NCI-H345 (cell line): ENCODE measurements at places on chromosomes 3 and 15.
A peak's percentile ranks its signal among the peaks of the same experiment; 100 is the strongest.

- no peak for DNase-seq
These were observed 120.8 kb upstream of the HACD2 start for GRCh38 chr3:123705488-123706285.

DNA sequence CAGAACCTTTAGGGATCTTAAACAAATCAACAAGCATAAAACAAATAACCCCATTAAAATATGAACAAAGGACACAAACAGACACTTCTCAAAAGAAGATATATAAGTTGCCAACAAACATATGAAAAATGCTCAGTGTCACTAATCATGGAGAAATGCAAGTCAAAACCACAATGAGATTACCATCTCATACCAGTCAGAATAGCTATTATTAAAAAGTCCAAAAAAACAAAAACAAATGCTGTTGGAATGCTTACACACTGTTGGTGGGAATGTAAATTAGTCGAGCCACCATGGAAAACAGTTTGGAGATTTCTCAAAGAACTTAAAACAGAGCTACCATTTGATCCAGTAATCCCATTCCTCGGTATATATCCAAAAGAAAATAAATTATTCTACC lies 423.6 kb downstream of the OTOL1 start:
- no peak for DNase-seq

DNA sequence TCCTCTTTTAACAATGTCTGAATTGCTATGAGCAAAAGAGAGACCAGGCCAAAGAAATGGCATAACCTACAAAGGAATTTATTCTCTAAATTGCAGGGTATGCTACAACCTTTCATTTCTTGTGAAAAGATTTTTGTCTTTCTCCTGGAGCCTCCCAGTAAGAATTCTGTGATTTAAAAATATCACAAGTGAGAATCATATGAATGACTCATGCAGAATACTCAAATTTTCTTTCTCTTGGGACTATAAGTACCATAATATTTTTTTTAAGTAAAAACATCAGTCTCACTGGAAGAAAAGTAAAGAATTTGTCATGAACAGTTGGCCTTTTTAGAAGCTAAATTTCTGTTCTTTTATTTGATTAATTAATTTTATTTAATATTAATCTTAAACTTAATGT lies 26.3 kb downstream of the SYNPR start:
- DNase-seq = no peak

DNA sequence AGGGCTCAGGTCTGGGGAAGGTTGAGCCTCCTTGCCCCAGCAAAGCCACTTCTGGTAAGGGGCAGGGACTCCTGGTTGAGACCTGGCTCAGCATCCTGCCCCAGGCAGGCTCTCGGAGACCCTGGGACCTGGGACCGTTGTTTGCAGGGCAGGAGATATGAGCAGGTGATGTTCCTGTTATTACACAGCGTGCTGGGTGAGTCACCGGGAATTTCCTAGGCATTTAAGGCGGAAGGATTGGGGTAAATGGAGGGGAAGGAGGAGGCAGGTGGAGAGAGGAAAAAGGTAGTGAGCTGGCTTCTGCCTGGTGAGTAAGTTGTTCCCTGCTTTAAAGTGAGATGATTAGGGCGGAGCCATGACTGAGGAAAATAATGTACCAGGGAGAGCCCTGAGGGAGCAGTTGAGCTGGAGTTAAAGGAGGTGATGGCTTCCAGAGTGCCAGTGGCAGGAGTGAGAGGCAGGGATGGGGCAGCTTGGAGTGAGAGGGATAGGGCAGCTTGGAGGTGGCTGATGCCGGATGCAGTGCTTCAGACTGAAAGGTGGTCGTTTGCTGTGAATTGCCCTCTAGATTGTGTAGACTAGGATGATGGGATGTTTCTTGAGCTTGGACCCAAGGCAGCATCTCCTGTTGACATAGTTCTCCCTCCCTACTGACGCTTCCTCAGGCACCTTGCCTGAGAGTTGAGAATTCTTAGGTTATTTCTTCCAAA lies 79.4 kb downstream of the AAGAB start:
- no peak for DNase-seq

DNA sequence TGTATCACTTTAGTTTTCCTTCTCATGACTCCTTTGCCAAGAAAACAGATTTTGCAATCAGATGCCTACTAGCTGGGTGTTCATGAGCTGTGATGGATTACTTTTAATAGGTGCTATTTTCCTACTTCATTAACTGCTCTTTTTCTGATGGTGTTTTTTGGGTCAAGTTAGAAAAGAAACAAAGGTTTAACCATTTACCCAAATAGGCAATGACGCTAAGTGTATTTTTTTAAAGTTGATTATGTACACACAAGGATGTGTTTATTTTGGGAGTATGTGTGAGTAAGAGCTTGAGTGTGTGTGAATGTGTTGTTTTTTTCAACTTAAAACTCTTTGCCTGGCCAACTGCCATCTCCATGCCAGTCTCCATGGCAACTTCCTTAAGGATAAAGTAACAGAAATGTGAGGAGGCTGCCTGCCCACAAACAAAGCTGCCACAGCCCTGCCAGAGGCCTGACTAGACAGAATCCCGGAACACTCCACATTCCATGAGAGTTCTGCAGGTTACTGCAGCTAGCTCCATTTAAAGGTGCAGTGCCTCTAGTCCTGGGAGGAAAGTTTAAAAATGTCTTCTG lies 215.6 kb upstream of the RBMS3 start:
- peak; percentile 84 for DNase-seq

DNA sequence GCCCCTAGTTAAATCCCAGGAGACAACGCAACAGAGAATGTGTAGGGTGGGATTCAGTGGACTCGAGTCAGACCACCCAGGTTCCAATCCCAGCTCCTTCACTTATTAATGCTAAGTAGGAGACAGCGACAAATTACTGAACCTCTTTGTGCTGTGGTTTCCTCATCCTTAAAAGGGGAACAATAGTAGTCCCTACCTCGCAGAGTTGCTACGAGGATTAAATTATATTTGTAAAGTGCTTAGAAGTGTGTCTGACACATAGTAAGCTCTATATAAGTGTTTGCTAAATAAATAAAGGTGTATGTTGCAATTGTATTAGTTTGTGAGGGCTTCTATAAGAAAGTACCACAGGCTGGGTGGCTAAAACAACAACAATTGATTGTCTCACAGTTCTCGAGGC lies 58.0 kb upstream of the PPARG start:
- DNase-seq = no peak

DNA sequence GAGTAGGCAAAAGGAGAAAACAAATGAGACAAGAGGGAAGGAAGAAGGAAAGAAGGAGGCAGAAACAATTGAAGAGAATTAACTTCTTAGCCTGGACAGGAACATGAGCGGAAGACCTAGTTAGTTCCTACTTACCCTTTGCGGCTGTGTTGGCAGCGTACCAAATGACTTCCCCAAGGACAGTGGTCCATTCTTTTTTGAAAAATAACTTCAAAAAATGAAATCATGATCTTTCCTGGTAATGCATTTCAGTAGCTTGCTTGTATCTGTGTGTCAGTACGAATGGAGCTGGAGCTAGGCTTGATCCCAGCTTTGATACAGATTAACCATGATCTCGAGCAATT lies 41.5 kb upstream of the CFAP161 start:
- DNase-seq = no peak

DNA sequence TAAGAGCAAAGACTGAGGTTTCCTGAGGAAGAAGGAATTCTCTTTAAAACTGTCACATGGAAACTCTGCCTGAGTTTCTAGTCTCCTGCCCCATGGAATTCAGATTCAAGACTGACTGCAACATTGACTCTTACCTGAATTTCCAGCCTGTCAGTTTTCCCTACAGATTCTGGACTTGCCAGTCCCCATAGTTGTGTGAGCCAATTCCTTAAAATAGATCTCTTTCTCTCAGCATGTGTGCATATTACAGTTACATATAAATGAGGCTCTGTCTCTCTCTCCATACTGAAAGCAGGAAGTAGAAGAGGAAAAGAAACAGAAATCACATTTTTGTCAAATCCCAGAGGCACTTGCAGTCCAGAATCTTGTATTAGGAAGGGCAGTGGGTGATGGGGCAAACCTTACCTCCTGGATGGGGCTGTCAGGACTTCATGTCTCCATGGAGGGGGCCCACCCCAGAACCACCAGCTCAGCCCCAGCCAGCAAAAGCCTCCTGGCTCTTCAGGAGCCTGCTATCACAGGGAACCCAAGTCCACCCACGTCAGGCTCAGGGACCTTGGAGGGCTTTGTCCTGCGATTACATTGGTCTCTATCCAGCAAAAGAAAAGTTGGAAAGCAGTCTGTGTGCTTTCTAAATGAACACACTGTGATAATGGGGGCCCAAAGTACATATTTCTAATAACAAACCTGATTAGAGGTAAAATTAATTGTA lies 18.8 kb upstream of the GOLGA8J start:
- no peak for DNase-seq

GRCh38 chr15:61755467-61755866 lies 304.8 kb downstream of the VPS13C start:
- DNase-seq = no peak

- DNase-seq = no peak
These were observed 108.9 kb downstream of the FNDC3B start for GRCh38 chr3:172148241-172148640.

DNA sequence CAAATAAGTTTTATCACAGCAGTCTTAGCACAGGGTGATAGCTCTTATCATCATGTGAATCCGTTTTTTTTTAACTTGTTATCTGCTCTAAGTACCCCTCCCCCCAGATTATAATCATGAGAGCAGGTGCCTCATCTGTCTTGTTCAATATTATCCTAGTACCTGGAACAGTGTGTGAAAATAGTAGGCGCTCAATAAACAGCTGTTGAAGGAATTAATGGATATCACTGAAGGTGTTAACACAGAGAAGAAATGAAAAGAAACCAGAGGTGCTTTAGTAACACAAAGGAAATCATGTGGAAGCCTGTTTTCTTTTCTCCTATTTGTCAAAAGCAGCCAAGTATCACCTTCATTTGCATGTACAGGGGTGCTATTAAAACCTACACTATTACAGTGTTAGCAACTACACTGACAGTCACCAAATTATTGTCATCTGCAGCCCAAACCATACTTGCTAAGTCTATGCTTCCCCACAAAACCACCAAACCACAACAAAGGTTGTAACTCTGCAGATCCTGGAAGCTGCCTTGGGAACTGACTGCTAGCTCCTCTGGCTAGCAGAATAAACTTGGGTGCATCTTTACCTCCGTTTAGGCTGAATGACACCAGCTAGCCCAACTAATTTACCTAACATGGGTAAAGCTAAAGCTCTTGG lies 2.9 kb downstream of the XPC start:
- no peak for DNase-seq

GRCh38 chr3:196237203-196237602 lies 20.9 kb downstream of the SLC51A start:
- no peak for DNase-seq

DNA sequence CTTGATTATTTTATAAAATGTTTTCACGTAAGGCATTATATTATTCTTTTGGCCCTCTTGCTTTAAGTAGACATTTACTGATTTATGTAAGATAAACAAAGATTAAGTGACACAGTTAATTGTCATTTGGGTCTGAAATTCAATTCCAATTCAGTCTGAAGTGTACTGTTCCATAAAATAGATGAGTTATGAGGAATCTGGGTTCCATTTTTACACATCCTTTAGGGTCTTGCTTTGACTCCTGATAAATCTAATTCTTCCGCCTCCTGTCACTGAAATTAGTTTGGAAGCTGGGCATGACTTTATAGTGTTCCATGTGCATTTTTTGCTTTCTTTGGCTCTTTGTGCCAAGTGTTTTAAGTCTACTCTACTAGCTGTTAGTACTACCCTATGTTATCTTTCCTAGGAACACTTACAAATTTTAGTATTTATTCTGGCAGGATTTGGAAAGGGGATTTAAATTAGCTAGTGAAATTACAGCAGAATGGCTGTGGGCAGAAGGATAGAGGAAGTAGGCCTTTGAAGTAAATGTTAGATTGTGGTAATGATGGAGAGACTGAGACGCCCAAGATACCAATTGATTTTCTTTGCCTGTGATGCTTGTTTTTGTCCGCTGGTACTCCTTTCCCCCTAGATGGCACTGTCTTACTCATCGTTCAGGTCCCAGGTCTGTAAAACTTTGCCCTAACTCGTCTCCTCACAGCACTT lies 14.3 kb downstream of the ARL8B start:
- no peak for DNase-seq

DNA sequence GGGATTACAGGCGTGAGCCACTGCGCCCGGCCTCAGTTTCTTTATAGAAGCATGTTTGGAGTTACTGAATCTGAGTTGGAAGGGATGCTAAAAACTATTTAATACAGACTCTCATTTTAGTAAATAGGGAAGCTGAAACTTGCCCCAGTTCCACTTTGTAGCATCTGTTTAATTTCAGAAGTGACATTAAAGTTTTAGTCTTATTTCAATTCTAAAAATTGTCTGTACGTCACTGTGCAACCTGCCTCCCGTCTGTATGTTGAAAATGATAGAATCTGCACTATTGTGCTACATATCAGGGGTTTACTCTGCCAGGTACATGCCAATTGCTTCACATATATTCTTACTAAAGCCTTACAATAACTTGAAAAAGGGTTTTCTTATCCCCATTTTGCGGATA lies 15.3 kb downstream of the CNOT10 start:
- no peak for DNase-seq

- DNase-seq = no peak
These were observed 19.0 kb upstream of the AHSG start for GRCh38 chr3:186593862-186594261.

GRCh38 chr3:141313093-141313683 lies 55.1 kb upstream of the ZBTB38 start:
- no peak for DNase-seq

GRCh38 chr3:160162440-160162839 lies 62.8 kb upstream of the C3orf80 start:
- DNase-seq = no peak

DNA sequence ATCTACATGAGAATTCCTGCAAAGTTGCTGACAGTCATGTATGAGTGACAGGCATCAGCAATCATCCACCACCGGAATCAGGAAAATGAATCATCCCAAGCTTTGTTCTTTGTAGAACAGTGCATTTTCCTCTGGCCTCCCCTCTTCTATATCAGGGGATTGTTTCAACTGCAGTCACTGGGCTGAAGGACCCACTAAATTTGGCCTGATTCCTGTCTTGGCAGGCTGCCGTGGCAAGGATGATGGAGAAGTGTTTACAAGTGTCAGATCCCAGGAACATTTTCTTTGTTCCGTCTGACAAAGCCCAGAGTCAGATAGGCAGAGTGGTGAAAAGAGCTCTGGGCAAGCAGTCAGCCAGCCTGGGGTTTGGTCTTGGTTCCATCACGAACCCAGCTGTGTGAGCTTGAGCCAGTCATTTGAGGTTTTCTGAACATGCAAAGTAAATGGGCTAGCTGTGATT lies 175.1 kb upstream of the TSC22D2 start:
- DNase-seq = peak; percentile 86
